ENCODE measurements at places on chromosomes 4 and X. TPM values are rescaled to one million over a fixed set of nuclear protein-coding genes. Genes with fewer than 3 reads are reported as not detected.

The HERC6 gene
- total RNA-seq: 8.4 TPM

The EDNRA gene
- total RNA-seq: 10.8 TPM

The OCIAD1 gene
- 75.5 TPM for total RNA-seq

The ZNF275 gene
- total RNA-seq: 8.3 TPM

The MSN gene
- 312 TPM for total RNA-seq

The RRH gene
- total RNA-seq: not detected

- DNase-seq: no peak
Observed at GRCh38 chr4:139692309-139693012, 26.8 kb downstream of the MGST2 start.

DNA sequence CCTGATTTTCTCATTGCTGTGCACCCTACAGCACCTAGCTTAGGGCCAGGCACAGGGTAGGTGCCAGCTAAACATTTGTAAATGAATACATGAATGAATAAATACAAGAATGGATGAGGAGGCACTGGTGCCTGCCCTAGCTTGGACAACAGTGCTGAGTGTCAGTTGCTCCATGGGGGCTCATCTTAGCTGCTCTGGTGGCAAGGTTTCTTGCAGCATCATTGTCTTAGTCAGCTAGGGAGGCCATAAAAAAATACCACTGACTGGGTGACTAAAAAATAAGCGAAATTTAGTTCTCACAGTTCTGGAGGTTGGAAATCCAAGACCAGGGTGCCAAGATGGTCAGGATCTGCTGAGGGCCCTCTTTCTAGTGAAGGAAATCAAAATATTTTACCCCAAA lies 31.2 kb downstream of the TMEM31 start:
- DNase-seq: no peak

- DNase-seq: no peak
Observed at GRCh38 chrX:31061091-31061490, 10.8 kb downstream of the FTHL17 start.

DNA sequence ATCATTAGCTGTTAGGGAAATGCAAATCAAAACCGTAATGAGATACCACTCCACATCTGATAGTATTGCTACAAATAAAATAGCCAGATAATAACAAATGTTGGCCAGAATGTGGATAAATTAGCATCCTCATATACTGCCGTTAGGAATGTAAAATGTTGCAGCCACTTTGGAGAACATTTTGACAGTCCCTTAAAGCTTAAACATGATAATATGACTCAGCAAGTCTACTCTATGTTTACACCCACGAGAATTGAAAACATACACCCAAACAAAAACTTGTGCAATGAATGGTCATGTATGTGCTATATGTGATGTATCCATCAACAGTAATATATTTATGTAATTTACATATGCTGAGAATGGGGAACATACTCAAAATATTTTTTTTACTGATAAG lies 78.2 kb downstream of the GSTCD start:
- no peak for DNase-seq

- no peak for DNase-seq
Observed at GRCh38 chr4:159284113-159284512, 181.2 kb downstream of the RAPGEF2 start.

DNA sequence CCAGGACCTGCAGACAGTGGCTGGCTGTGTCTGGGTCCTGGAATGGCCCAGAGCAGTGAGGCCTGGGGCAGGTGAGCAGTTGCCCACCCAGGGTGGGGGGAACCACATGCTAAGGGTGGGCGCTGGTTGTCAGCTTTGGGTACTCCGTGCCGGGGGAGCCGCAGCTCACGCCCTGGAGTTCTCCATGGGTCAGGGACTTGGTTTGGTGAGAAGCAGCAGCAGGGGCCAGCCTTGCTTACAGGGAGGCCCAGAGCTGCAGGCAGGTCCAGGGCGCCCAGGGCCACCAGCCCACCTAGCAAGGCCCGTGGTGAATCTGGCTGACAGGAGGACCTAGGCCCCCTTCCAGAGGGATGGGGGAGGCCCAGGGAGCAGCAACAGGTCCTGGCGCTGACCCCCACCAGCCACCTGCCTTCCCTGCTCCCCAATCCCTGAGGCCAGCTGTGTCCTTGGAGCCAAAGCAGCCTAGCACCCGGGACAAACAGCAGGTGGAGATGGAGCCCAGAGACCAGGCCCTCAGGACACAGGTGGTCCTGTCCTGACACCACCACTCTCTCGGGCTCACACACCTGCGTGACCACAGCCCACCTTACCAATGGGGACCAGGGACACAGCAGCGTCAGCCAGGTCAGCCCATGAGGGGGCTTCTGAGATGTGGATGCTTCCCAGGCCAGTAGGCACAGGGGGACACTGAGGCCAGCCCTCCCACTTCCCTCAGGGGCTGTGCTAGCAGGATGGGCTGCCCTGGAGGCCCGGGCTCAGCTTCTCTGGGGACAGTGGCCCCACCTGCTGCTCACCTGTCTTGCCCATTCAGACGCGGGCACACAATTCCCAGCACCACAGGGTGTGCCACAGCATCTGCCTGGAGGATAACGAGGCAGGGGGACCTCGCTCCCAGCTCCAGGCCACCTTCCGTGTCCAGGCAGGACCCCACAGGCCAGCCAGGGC lies 3.5 kb downstream of the MXD4 start:
- DNase-seq: peak; percentile 18

DNA sequence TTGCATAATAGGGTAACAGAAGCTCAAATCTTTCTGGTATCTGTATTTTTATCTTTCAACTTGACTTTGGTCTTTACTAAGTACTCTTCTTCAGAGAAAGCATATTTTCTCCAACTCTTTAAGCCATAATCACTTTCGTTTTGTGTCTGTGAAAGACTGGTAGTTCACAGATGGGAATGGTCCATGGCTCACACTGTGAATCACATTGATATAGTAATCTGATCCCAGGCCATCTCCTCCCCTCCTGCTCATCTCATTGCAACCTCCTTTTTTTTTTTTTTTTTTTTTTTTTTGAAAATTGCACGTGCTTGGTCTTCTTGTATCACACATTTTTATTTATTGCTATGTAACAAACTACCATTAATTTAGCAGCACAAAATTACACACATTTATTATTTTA lies 694.5 kb upstream of the SLIT2 start:
- DNase-seq: no peak

GRCh38 chr4:176044589-176044951 lies 21.1 kb upstream of the WDR17 start:
- DNase-seq: no peak

DNA sequence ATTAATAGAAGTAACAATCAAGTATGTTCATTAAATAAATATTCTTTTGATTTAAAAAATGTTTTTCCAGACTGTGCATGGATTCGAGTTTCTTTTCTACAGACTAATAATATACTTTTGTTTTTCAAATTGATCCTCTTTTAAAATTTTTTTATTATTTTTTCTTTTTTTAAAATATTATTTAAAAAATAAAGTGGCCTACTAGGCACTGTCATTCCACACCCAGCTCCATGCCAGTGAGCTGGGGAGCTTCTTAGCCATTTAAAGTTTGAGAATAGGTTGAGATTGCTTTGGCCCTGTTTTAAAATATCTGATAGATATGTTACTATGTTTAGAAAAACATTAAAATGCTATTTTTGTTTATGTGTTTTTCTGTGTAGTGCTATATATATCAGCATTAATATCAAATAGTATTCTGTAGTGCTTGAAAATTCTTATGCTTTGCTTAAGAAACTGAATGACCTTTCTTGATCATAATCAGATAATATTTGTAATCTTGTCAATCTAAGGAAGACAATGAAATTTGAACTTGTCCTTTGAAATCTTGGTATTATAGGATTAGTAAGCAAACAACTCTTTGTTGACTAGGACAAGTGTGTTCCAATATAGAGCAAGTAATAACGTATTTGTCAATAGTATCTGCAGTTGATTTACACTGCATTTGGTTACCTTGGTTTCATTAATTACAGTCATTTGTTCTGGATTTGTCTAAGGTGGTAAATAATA lies 12.6 kb downstream of the PCDH10 start:
- DNase-seq: no peak

GRCh38 chr4:154366956-154367355 lies 124.6 kb downstream of the DCHS2 start:
- DNase-seq: no peak

GRCh38 chrX:1451251-1451660 lies 1.5 kb downstream of the ASMTL start:
- no peak for DNase-seq

GRCh38 chr4:47612116-47613023 lies 127.3 kb downstream of the ATP10D start:
- DNase-seq: no peak

DNA sequence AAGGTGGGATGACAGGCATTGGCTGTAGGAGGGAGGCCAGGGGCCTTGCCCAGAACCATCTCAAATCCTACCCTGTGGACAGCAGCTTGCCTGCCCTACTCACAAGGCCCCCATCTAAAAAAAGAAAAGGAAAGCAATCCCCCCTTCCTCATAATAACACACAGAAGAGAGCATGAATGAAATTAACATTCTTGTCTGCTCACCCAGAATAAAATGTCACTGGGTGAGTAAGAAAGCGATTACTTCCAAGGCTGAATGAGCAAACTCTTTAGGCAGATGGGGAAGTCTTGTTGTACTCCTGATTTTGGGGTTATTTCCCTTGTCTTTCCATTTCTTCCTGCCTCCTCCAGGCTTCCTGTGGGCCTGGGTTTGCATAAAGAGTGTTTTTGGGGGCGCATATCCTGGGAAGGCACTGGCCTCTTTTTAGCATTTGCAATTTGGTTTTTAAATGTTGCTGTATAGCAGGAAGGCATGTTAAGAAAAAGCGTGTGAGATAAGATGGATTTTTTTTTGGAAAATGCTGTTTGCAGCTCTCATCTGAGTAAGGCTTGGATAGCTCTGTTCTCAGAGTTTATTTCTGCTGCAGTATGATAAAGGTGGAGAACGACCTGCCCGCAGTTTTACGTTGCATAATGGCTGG lies 248.3 kb upstream of the GATB start:
- DNase-seq: no peak

DNA sequence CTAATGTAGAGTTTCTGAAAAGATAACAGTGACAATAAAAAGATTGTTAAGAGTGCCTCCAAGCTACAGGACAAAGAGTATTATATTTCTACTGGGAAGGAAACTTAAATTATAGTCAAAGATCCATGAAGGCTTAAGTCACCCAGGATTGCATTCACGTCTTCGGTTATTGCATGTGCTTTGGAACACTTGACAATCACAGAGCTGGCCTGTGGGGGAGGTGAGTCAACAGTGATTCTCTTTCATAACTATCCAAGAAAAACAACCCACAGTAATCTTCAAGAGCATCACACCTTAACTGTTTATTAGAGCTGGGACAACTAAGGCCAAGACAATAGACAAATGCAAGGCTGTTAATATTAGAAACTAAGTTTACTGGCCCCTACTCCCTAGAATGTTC lies 40.3 kb downstream of the PDGFC start:
- no peak for DNase-seq

DNA sequence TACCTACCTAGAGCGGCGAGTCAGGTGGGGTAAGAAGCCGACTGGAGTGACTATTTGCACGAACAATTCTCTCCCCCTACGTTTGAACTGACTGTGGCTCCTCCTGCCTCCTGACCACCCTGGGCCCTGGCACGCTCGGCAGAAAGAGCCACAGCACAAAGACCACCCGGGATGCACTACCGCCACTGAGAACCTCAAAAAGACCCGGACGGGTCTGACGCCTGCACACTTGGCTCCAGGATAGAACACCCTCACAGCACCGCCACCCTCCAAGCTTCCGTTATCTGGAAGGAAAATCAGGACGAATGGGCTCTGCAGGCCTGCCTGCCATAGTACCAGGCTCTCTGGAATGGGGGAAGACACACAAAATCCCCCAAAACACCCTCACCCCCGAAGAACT lies 2.2 kb downstream of the LRPAP1 start:
- DNase-seq: no peak

GRCh38 chr4:98802770-98803198 lies 126.1 kb downstream of the EIF4E start:
- DNase-seq: no peak

- DNase-seq: peak; percentile 33
Observed at GRCh38 chrX:103254171-103254824, 657 bp downstream of the TCEAL8 start.

- no peak for DNase-seq
Observed at GRCh38 chrX:22357621-22358020, 84.9 kb downstream of the CBLL2 start.

GRCh38 chr4:155657169-155657568 lies 9.5 kb upstream of the GUCY1A1 start:
- no peak for DNase-seq

DNA sequence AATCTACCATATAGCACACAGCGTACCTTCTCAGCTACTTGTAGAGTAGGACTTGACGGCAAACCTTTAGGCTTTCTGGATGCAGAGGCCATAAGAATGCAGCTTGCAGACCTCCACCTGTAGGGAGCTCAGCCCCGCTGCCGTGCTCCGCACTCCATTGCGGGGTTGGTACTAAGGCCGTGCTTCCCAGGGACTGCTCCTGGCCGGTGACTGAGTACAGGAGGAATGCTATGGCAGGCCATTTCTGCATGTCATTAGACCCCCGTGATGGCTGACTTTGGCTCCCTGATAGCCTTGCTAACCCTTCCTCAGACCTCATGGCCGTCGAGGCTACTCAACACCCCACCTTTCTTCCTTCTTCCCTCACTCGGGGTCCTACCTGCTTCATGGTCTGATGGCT lies 26.4 kb downstream of the TIGD2 start:
- DNase-seq: no peak

GRCh38 chr4:186134257-186134656 lies 29.8 kb downstream of the FAM149A start:
- DNase-seq: no peak

- DNase-seq: no peak
Observed at GRCh38 chrX:28756647-28757046, 169.4 kb downstream of the IL1RAPL1 start.

- DNase-seq: no peak
Observed at GRCh38 chr4:140100771-140101170, 53.2 kb downstream of the MAML3 start.

DNA sequence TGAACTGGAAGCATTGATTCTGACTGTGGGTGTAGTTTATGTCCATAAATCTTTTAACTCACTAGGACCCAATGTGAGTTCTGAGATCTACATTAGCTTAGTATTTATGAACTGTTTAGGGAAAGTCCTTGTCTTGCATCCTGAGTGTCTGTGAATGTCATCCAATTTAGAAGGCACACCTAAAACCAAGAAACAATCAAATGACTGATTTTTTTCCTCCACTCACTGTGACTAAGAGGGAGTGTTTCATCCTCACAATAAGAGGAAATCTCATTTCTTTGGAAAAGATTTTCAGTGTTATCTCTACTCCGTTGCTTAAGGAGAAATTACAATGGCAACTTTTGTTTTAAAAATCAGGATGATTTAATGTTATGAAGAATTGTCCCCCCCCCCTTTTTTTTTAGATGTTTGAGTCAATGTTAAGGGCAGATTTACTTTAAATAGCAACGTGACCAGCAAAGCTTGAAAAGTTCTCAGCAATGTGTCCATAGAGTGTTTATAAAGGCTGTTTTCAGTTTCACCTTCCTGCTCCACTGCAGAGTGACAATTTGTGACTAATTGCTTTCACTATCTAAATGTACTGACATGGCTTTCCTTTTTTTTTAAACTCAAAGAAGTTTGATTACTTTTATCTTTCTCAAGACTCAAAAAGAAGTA lies 173.0 kb downstream of the SPCS3 start:
- DNase-seq: no peak

GRCh38 chrX:81348388-81348787 lies 146.5 kb downstream of the SH3BGRL start:
- no peak for DNase-seq

Measured in upper lobe of left lung (tissue), 6 donors.